ENCODE measurements at places on chromosomes 2 and 18. TPM values are rescaled to one million over a fixed set of nuclear protein-coding genes. Genes with fewer than 3 reads are reported as not detected.

CCDC148 gene
- polyA plus RNA-seq, result not detected

FN1 gene
- polyA plus RNA-seq, result 1,671 TPM

GAREM2 gene
- 1.5 TPM for polyA plus RNA-seq

RELCH gene
- 11.0 TPM for polyA plus RNA-seq

MAL gene
- polyA plus RNA-seq, result not detected

GLB1L gene
- polyA plus RNA-seq, result 14.1 TPM

DNAJC10 gene
- 41.5 TPM for polyA plus RNA-seq

POU3F3 gene
- not detected for polyA plus RNA-seq

CYB5A gene
- 42.1 TPM for polyA plus RNA-seq

CNDP1 gene
- not detected for polyA plus RNA-seq

MFF gene
- polyA plus RNA-seq, result 51.0 TPM

C2orf66 gene
- polyA plus RNA-seq, result 0.71 TPM

SLC4A5 gene
- polyA plus RNA-seq, result 1.1 TPM

STK16 gene
- 57.6 TPM for polyA plus RNA-seq

ZBTB7C gene
- polyA plus RNA-seq, result 0.15 TPM

SP140 gene
- 0.75 TPM for polyA plus RNA-seq

DGKD gene
- 17.7 TPM for polyA plus RNA-seq

FAM124B gene
- polyA plus RNA-seq, result not detected

TMEM169 gene
- 0.30 TPM for polyA plus RNA-seq

TLX2 gene
- 25.6 TPM for polyA plus RNA-seq

SLC16A14 gene
- 0.90 TPM for polyA plus RNA-seq

MBP gene
- 1.4 TPM for polyA plus RNA-seq

ERBB4 gene
- polyA plus RNA-seq, result 0.05 TPM

DNPEP gene
- polyA plus RNA-seq, result 92.6 TPM

MYO3B gene
- not detected for polyA plus RNA-seq

Data from SK-N-SH (cell line).